ENCODE measurements at places on chromosomes 2 and 18. TPM values are rescaled to one million over a fixed set of nuclear protein-coding genes. Genes with fewer than 3 reads are reported as not detected.
A peak's percentile ranks its signal among the peaks of the same experiment; 100 is the strongest.

Gene IL1R1
- total RNA-seq: 95.9 TPM

Gene TLK1
- total RNA-seq: 80.3 TPM

Gene CXCR2
- 0.44 TPM for total RNA-seq

Gene ICOS
- total RNA-seq: 0.85 TPM

GRCh38 chr2:64470766-64471295 lies 16.9 kb downstream of the LGALSL start:
- no peaks in the 10 kb centered on the region for H3K27me3 ChIP-seq
- DNase-seq: peak; percentile 38
- no peak overlapping the region for H3K27ac ChIP-seq
- no peaks in the 10 kb centered on the region for H3K4me1 ChIP-seq
- H3K36me3 ChIP-seq: no peaks in the 10 kb centered on the region
- H3K4me3 ChIP-seq: no peak overlapping the region

DNA sequence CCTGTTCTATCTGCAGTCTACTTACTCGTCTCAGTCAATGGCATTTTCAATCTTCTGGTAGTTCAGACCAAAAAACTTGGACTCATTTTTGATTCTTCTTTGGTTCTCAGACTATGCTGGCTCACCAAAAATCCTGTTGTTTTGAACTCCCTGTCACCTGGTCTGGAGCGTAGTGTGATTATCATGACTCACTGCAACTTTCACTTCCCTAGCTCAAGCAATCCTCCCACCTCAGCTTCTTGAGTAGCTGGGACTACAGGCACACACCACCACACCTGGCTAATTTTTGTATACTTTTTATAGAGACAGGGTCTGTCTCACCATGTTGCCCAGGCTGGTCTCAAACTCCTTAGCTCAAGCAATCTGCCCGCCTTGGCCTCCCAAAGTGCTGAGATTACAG lies 163.3 kb upstream of the CDH7 start:
- no peak for DNase-seq
- H3K4me1 ChIP-seq: no peaks in the 10 kb centered on the region
- no peaks in the 10 kb centered on the region for H3K27me3 ChIP-seq
- no peak overlapping the region for H3K27ac ChIP-seq

DNA sequence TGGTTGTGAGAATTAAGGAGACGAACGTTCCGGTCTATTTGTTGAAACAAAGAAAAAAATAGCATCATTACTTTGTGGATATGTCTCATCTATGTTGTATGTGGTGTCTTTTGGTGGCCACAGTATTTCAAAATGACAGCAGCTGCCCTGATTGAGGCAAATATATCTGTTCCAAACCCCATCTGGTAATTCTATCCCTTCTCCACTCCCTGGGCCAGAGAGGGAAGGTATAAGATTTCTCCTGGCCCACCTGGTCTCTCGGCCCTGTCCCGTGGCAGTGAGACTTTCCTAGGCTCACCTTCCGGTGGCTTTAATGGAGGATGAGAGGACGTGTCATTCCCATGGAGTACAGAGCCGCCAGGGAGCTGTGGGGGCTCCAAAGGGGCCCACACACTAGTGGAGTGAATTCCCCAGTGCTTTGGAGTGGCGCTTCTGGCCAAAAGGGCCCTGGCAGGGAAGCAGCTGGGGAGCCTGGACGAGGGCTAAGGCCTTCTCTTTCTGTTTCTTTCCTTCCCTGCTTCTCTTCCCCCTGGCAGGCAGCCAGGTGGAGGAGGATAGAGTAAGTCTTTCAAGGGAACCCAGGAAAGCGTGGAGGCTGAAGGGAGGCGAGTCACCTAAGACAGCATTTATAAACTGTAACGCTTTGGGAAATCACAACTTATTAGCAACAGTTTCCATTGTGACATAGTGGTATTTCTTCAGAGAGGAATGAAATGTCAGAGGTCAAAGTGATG lies 5.6 kb downstream of the FOSL2 start:
- H3K4me3 ChIP-seq: peak overlapping the region; percentile 32
- H3K27ac ChIP-seq: peak overlapping the region; percentile 74
- no peaks in the 10 kb centered on the region for H3K27me3 ChIP-seq
- peak; percentile 61 for DNase-seq
- no peaks in the 10 kb centered on the region for H3K4me1 ChIP-seq
- peaks cover 10% of the 10 kb centered on the region for H3K36me3 ChIP-seq

Gene DSG1
- total RNA-seq: not detected

GRCh38 chr2:200962811-200963123 lies 693 bp downstream of the ORC2 start:
- peak overlapping the region; percentile 94 for H3K27ac ChIP-seq
- H3K36me3 ChIP-seq: no peaks in the 10 kb centered on the region
- DNase-seq: no peak
- peaks cover 4% of the 10 kb centered on the region for H3K4me1 ChIP-seq

Gene ICA1L
- 9.9 TPM for total RNA-seq

- H3K4me3 ChIP-seq: no peak overlapping the region
- H3K36me3 ChIP-seq: no peaks in the 10 kb centered on the region
- no peaks in the 10 kb centered on the region for H3K27me3 ChIP-seq
- H3K27ac ChIP-seq: no peak overlapping the region
Observed at GRCh38 chr2:219119422-219120043, 41.1 kb downstream of the NHEJ1 start.

Gene POLR1B
- 24.4 TPM for total RNA-seq

- no peaks in the 10 kb centered on the region for H3K36me3 ChIP-seq
- DNase-seq: peak; percentile 53
- H3K27ac ChIP-seq: no peak overlapping the region
- peak overlapping the region; percentile 92 for H3K4me3 ChIP-seq
Observed at GRCh38 chr2:224584111-224584784, 915 bp downstream of the CUL3 start.

Gene KANSL3
- total RNA-seq: 48.8 TPM

DNA sequence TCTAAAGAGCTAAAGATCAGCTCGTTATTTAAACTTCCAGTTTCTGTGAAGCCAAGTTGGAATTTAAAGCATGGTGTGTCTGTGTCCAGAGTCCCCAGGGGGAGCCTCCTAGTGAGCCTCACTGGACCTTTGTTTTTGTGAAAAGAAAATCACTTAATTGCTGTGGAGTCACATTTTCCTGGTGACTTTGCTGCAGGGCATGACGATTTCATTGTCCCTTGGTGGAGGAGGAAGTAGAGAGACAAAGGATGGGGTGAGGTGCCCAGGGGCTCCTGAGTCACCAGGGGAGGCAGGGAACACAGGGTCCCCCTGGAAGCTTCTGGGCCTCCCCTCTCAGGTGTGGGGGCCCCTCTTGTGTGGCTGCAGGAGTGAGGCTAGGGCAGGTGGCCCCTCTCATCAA lies 19.7 kb downstream of the ATP6V1C2 start:
- H3K4me1 ChIP-seq: no peaks in the 10 kb centered on the region
- no peaks in the 10 kb centered on the region for H3K36me3 ChIP-seq
- H3K27ac ChIP-seq: no peak overlapping the region
- DNase-seq: no peak

Gene IL36RN
- total RNA-seq: not detected

Gene MATN3
- 5.0 TPM for total RNA-seq

Gene KCNF1
- total RNA-seq: 0.63 TPM

- peak overlapping the region; percentile 6 for H3K4me3 ChIP-seq
- H3K4me1 ChIP-seq: peaks cover 17% of the 10 kb centered on the region
- H3K27me3 ChIP-seq: no peaks in the 10 kb centered on the region
- H3K36me3 ChIP-seq: no peaks in the 10 kb centered on the region
- peak overlapping the region; percentile 94 for H3K27ac ChIP-seq
Observed at GRCh38 chr2:54572636-54573536, 116.8 kb downstream of the SPTBN1 start.

Gene YWHAQ
- 262 TPM for total RNA-seq

DNA sequence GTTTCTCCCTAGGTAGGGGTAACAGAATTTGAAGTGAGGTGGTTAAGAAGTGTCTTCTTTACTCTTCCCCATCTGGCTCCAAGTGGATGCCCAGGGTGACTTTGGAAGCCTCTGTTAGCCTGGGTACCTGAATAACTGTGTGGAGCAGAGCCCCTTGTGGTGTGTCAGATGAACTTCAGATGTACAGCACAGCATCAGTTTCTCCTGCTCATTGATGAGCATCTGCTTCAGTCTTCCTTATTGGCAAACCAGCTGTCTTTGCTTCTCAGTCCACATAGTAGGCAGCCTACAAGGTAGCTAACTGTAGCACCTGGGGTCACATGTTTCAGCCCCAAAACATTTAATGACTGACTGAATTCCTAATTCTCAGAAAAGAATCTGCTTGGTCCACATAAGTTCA lies 56.2 kb upstream of the ATP8B1 start:
- no peak for DNase-seq
- H3K27ac ChIP-seq: no peak overlapping the region
- H3K4me1 ChIP-seq: no peaks in the 10 kb centered on the region
- no peak overlapping the region for H3K4me3 ChIP-seq

DNA sequence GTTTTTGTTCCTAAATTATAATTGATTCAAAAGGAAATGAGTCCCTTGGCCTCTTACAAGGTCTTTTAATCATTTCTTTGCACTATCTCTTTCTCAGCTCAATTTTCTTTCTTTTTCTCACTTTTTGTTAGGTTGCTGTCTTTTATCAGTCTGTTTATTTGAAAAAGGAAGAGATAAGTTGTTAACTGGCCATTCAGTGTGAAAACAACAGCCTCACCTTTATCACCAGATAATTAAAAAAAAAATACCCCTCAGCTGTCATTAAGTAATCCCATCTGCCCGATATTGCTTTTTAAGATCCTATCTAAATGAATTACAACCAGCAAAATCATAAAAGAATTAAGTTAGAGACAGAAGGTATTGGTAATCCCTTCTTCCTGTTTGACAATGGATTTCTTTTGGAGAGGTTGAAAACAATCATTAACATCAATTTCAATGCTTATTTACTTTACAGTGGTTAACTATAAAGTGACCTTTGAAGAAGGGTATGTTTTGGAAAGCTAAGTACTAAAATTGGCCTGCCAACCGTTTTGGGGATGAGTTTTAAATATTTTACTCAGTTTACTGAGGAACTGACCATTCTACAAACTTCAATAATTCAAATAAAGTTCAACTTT lies 104.9 kb downstream of the TGIF1 start:
- no peak for DNase-seq
- H3K27ac ChIP-seq: no peak overlapping the region
- no peaks in the 10 kb centered on the region for H3K27me3 ChIP-seq
- H3K36me3 ChIP-seq: no peaks in the 10 kb centered on the region
- no peak overlapping the region for H3K4me3 ChIP-seq
- no peaks in the 10 kb centered on the region for H3K4me1 ChIP-seq

- no peaks in the 10 kb centered on the region for H3K27me3 ChIP-seq
- no peaks in the 10 kb centered on the region for H3K36me3 ChIP-seq
- peak; percentile 52 for DNase-seq
Observed at GRCh38 chr2:51780353-51780752, 748.4 kb upstream of the NRXN1 start.

DNA sequence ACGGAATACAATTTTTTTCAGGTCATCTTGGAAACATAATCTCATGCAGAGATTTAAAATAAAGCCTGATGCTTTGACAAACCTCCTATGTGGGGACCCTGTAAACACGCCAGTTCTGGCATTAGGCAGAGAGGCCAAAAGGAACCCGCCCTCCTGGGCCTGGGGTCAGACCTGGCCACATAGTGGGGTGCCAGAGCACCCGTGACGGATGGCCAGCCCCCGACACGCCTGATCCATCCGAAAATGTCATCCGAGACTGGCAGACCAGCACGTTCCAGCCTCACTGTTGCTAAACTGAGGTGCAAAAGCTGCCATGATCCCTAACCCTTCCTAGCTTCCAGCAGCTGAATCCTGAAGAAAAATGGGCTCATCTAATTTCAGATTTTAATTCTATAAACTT lies 222.6 kb upstream of the SALL3 start:
- H3K4me1 ChIP-seq: no peaks in the 10 kb centered on the region
- H3K27me3 ChIP-seq: no peaks in the 10 kb centered on the region
- no peak overlapping the region for H3K27ac ChIP-seq
- H3K36me3 ChIP-seq: no peaks in the 10 kb centered on the region
- DNase-seq: no peak

GRCh38 chr2:47662552-47662951 lies 120.4 kb upstream of the MSH6 start:
- H3K27me3 ChIP-seq: no peaks in the 10 kb centered on the region
- no peaks in the 10 kb centered on the region for H3K36me3 ChIP-seq
- no peaks in the 10 kb centered on the region for H3K4me1 ChIP-seq
- DNase-seq: no peak
- H3K27ac ChIP-seq: no peak overlapping the region

Gene NEUROD1
- not detected for total RNA-seq

DNA sequence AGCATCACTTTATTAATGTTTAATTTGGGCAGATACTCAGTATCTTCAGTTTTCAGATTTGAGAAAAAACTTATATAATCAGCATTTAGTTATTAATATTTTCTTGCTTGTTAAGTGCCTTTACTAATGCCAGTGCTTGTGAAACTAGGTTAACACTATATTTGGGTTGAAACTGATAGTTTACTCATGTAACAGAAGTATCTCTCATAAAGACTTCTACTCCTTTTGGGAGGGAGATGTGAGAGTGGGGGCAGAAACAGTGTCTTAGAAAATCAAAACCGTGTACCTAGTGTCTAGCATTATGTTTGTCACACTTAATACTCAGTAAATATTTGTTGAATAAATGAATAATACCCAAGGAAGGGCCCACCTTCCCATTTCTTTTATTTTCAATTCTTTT lies 129.5 kb downstream of the MSTN start:
- H3K36me3 ChIP-seq: no peaks in the 10 kb centered on the region
- no peaks in the 10 kb centered on the region for H3K27me3 ChIP-seq
- no peak for DNase-seq

Gene NPAS2
- 44.5 TPM for total RNA-seq

DNA sequence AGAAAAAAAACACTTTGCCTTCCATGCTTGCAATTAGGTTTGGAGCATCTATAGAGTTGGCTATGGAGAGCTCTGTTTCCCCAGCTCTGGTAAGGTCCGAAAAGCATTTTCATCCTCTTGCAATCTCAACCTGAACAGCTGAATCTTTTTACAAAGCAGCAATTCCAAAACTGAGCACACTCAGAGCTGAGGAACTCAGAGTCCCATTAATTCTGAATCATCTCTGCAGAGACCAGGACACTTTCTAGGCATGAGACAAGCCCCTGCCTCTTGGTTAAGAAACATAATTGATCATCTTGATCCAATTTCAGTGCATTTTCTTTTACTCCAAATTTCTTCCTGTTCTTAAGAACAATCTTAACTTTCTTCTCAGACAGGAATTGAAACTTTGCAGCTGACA lies 4.2 kb downstream of the CNGA3 start:
- no peak for DNase-seq
- H3K27ac ChIP-seq: no peak overlapping the region
- H3K36me3 ChIP-seq: no peaks in the 10 kb centered on the region
- no peak overlapping the region for H3K4me3 ChIP-seq
- peaks cover 30% of the 10 kb centered on the region for H3K27me3 ChIP-seq
- H3K4me1 ChIP-seq: no peaks in the 10 kb centered on the region

DNA sequence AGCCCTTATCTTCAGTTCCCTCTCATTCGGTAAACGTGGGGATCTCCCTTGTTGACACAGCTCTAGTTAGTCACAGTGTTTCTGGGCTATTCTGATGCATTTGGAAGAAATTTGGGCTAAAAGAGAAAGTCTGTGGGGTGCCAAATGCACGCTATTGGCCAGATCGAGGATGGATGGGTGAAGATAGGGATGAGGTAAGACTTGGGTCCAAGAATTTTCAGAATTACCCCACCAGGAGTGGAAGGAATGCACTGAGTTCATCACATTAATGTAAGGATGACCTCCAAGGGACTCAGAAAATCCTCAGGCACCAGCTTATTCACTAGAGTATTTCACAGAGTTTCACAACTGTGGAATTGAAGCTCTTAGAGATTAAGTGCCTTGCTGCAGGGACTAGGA lies 49.3 kb downstream of the NRP2 start:
- H3K27ac ChIP-seq: no peak overlapping the region
- H3K27me3 ChIP-seq: no peaks in the 10 kb centered on the region
- DNase-seq: no peak

Gene RFTN2
- total RNA-seq: 4.0 TPM
